ENCODE measurements at places on chromosomes 2 and 18.

DNA sequence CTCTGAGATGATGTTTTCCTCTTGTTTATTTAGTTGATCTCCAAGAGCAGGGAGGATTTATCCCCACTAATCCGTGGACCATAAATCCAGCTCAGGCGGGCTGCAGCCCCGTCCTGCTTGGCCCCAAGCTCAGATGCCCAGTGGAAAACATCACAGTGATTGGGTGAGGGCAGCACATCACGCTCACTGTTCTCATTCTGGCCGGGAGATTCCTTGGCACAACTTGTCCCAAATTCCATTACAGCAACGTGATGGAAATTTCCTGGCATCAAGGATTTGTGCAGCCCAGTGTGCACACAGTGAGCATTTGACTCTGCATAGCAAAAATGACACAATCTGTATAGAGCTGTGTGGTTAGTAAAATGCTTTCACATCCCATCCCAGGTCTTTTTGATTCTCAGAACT is 96.8 kb downstream of the VAPA start:
- DNase-seq = no peak

- no peak for DNase-seq
Observed at GRCh38 chr2:127183771-127184170, 36.3 kb downstream of the CYP27C1 start.

DNA sequence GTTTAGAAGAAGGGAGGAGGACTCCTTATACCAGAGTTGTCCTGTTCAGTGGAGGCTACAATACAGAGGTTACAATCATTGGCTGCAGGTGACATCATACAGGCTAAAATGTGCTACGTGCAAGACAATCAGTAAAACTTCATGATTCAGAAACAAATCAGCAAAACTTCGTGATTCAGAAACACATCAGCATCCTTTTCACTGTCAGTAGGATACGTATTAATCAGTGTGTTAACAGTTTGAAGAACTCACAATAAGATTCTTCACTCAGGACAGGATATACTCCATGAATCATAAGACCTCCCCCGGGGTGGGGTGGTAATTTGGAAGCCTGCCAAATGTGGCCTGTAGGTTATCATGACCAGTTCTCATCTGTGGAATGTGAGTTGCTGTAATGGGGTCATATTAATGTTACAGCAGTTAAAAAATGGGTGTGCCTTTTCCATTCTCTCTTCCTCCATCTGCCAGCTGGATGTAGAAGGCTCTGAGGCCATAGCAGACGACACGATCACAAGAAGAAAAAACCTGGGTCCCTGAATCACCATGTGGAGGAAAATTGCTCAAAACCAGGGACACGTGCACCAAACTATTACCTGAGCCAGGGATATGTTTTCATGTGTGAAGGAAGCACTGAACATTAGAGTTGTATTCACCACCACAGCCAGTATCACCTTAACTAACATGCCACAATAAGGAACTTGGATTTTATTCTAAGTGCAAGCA is 134.8 kb upstream of the CREB1 start:
- no peak for DNase-seq

GRCh38 chr2:240990266-240990529 is 8.2 kb upstream of the SNED1 start:
- DNase-seq = no peak

GRCh38 chr2:17752892-17753802 is 463 bp downstream of the SMC6 start:
- no peak for DNase-seq

DNA sequence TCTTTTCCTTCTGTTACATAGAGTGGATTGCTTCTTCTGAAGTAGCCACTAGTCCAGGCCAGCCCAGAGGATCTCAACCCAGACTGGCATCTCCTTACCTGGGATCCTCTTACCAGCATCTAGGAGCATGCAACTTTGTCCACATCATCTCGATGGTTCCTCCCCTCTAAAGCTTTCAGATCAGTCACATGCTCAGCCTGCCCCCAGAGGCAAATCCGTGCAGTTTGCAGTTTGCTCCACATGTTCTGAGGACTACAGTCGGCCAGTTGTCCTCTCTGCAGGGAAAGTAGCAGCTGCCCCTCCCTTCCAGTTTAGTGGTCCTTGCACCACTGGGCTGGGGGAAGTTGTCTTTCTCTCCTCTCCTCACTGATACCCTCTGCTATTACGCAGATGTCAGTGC is 259.8 kb upstream of the APCDD1 start:
- no peak for DNase-seq

GRCh38 chr18:25931126-25931525 is 159.3 kb downstream of the SS18 start:
- DNase-seq = no peak

DNA sequence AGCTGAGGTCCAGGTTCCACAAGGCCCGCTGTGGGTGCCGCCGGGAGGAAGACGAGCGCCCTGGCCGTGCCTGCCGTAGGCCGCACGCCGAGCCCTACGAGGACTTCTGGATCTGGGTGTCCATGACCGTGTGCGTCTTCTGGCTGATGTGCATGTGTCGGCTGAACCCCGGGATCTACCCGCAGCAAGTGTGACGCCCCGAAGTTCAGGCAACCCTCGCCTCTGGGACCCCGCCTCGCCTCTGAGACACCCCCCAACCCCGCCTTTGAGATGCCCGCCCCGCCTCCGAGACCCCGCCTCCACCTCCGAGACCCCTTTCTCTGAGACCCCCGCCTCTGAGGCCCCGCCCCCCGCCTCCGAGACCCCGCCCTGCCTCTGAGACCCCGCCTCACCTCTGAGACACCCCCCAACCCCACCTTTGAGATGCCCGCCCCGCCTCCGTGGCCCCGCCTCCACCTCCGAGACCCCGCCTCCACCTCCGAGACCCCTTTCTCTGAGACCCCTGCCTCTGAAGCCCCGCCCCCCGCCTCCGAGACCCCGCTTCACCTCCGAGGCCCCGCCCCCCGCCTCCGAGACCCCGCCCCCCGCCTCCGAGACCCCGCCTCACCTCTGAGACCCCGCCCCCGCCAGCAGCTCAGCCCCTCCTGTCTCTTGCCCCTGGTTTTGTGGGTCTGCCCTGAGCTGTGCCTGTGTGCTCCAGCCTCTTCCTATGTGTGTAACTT is 3.7 kb downstream of the RTP5 start:
- no peak for DNase-seq

DNA sequence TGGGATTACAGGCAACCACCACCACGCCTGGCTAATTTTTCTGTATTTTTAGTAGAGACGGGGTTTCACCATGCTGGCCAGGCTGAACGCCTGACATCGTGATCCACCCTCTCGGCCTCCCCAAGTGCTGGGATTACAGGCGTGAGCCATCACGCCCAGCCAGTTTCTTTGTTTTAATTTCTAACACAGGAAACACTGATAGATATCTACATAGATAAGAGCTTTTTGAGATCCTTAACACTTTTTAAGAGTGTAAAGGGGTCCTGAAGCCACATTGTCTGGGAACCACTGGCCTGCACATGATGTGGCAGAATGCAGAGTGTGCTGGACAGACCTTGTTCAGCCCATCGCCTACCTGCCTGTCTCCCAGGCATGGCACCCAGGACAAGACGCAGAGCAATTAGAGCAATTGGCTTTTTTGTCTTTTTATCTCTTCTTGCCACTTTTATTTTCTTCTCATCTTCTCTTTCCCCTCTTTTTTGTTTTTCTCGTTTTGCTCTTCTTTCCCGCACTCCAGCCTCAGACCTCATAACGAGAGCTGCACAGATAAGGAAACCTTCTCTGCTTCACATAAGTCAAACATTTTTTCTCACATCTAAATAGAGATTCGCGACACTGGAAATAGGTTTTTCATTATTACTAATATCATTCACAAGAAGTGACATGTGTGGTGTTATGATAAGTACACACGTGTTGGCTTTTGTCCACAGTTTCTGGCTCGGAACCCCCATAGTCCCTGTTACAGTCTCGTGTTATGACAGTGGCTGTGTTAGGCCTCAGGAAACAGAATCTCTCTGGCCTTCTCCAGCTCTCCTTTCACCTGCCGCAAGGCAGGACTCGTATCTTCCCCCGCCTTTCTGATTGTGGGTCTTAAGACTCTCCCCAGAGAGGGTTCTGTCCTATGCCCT is 25.2 kb upstream of the GPR55 start:
- no peak for DNase-seq

DNA sequence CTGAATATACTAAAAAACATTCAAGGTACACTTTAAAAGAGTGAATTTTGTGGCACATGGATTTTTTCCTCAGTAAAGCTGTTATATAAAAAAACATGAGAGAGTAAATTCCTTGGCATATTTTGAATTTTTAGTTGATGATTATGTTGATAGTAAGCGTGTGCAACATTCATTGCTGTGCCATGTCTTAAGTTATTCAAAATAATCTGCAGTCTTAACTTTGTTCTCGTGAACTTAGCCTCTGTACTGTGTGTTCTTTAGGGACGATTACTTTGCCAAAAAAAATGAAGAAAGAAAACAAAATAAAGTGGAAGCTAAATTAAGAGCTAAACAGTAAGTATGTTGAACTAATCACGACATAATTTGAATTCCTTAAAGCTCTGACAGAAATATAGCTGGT is 9.6 kb downstream of the SSB start:
- DNase-seq = no peak

DNA sequence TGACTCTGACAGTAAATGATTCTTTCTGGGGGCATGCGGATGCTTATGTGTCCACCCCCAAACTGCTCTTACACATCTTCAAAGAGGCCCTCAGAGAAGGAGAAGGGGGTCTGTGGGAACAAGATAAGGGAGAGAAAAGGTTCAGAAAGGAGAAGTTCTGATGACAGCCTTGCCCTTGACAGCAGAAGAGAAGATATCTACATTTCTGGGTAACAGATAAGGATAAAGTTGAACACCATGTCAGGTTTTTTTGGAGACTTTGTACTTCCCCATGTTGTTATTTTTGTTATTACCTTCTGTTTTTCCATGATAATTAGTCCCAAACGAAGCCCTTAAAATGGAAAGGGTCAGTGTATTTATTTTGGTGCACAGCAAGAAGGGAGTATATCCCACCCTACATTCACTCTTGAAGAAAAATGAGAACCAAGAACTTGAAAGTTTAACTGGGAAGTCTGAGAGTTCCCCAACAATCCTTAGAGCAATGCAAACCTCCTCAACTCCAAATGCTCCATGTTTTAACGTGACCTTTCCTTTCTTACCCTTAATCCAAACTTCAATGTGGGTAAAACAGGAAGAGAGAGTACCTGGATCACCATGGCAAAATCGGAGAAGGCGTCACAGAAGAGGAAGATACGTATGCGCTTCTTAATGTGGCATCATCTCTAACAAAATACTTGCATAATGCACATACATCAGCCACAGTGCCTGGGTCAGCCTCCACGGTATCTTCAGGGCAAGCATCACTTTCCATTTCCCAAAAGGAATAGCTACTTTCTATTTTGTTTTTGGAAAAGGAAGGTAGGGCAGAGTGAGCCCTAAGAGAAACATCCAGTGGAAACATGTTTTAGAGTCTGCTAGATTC is 264.6 kb upstream of the STON1 start:
- DNase-seq = no peak

DNA sequence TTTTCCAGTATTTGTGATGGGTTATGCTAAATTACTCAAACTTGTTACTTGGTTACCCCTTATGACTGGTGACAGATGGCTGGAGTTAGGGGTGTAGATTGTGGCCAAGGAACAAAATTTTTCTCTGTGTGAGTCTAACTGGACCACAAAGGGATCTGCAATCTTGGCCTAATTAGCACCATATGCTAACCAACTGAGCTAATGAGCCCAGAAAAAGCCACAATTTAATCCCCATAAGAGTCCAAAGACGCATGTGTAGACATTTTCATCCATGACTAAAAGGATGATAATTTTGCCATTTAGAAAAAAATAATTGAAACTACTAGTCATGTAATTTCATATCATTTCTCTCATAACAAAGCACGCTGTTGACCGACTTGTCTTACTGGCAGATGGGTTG is 151.2 kb downstream of the ABCA12 start:
- no peak for DNase-seq

DNA sequence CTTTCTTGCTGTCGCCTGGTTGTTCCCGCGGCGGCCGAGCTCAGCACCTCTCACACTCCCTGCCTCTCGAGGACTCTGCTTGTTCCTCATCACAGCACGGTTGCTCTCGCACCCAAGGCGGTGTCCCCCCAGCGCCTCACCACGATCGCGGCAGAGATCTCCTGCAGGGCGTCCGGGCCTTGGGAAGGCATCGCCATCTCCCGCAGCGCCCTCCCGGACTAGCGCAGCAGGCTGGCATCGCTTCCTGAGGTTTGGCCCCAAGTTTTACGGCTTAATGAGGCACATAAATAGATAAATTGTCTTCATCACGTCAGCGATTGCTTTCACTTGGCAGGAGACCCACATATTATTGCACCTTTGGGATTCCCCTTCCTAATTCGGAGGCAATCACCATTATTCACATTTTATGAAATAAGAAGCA is 125.4 kb downstream of the RGPD3 start:
- no peak for DNase-seq

GRCh38 chr2:197042739-197043196 is 116.3 kb upstream of the PGAP1 start:
- DNase-seq = no peak

GRCh38 chr18:63869851-63870250 is 17.7 kb upstream of the SERPINB2 start:
- no peak for DNase-seq

GRCh38 chr2:27551514-27551913 is 31.3 kb upstream of the ZNF512 start:
- no peak for DNase-seq

DNA sequence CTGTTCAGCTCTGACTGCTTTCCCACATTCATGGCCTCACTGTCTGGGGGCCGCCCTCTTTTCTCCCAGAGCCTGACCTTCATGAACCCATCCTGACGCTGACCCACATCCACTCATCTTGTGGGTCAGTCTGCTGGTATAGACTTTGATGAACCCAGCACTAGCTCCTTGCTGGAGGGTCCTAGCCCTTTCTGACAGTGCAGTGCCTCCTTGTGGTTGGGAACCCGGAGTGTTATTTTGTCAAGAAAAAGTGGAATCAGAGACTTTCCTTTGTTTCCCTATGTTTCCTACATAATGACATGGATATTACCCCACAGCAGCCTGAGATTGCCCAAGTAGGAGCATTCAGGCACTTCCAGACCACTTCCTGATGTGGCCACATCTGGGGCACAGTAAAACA is 19.3 kb upstream of the OSR1 start:
- no peak for DNase-seq

GRCh38 chr2:34307636-34308035 is 708.5 kb upstream of the FAM98A start:
- no peak for DNase-seq

GRCh38 chr2:72097276-72097675 is 50.4 kb downstream of the CYP26B1 start:
- no peak for DNase-seq

DNA sequence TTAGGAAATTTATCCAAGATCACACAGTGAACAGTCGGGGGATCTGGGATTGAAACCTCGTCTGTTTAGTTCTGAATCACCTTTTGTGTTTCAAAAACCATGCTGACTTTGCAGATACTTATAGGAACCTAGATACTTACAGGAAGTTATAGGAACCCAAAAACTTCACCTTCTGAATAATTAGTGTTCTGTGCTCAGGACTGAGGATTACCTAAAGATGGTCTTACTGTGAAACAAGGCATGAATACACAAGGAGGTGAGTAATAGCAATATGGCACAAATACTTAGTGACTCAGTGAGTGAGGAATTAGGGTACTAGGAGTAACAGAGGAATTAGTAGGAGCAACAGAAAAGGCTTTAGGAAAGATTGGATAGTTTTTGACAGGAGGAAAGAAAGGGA is 145.5 kb downstream of the LRATD1 start:
- DNase-seq = no peak

- DNase-seq = no peak
Observed at GRCh38 chr2:197871780-197872456, 67.5 kb downstream of the PLCL1 start.
